ENCODE measurements at places on chromosomes 7 and 10.

GRCh38 chr7:95933618-95934017 is 161.3 kb downstream of the DYNC1I1 start:
- DNase-seq = no peak

GRCh38 chr7:43844257-43844656 is 25.1 kb downstream of the MRPS24 start:
- DNase-seq = no peak

DNA sequence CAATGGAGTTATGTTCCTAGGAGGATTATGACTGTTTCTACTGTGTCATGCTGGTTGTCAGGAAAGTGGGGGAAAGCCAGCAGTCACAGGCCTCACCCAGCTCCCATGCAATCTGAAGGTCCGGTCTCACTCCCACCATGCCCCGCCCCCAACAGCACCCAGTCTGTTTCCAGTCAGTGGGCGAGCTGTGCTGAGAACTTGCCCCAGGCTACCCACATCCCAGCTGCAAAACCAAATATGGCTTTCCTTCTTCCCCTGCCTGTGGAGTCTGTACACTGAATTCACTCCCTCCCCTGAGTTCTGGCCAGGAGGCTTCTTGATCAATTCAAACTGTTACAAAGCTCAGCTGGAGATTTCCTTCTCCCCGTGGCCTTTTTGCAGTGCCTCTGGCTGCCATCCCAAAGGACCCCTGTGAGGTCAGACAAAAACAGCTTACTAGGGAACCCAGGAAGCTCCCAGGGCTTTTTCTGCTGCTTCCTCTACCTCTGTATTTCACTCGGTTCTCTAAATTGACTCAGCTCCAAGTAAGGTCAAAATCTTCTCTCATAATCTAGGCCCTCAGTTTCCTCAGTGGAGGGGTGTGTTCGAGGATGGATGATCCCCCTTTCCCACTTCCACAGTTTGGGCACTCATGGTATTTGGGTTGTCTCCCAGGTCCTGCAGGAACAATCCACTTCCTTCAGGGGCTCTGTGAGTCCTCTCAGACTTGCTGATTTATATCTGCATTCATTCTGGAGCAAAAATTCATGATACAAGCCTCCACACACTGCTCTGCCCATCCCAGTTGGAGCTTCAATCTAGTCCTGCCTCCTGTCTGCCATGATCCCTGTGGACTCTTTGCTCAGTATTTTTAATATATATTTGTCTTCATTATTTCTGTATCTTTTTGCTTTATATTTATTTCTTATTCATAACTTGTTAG is 205.5 kb downstream of the SEMA3D start:
- DNase-seq = no peak

DNA sequence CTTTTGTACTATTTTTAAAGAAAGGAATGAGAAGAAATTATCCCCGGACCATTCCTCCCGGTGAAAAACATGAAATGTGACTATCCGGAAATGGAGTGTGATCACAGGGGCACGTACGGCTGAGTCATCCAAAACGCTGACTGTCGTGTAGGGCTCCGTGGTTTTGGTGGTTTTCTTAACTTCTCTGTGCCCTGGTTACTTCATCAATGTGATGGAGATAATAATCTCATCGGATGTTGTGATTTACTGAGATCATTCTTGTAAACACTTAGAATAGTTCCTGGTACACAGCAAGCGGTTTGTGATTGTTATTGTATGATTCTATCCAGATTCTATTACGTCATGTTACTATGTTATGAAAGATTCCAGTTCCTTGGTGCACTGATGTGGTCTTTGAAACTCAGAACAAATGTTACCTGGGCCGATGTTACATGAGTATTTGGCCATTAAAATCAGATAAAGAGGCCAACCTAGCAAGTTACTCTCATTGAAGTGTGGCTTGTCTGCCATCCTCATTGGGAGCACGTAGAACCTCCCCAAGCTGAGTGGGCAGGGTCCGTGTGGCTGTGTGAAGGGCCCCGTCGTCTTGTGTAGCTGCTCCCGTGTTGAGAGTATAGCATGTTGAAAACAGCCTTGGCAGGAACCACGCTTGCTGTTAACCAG is 99.5 kb downstream of the CAMK1D start:
- peak; percentile 36 for DNase-seq
